Myometrial cell (primary cell): ENCODE measurements at places on chromosomes 3 and 15. TPM values are rescaled to one million over a fixed set of nuclear protein-coding genes. Genes with fewer than 3 reads are reported as not detected.

ANKUB1 gene
- total RNA-seq = not detected in 2 replicates

C2CD4B gene
- total RNA-seq = not detected in 2 replicates

RCN2 gene
- total RNA-seq = 51.3 and 96.2 TPM in 2 replicates

SLC6A20 gene
- total RNA-seq = not detected in 2 replicates

FGF12 gene
- total RNA-seq = under 0.01 TPM in 1 of 2 replicates, not detected in the other

TIPIN gene
- 5.8 and 10.1 TPM in 2 replicates for total RNA-seq

CFAP100 gene
- total RNA-seq = not detected in 2 replicates

INKA1 gene
- 2.5 and 7.5 TPM in 2 replicates for total RNA-seq

GRM2 gene
- not detected in 2 replicates for total RNA-seq

IL17RE gene
- 3.5 and 5.5 TPM in 2 replicates for total RNA-seq

STAC gene
- 0.18 and 1.2 TPM in 2 replicates for total RNA-seq

CCR9 gene
- total RNA-seq = not detected in 2 replicates

FETUB gene
- total RNA-seq = not detected in 2 replicates

SI gene
- not detected in 2 replicates for total RNA-seq

PLCH1 gene
- total RNA-seq = not detected in 2 replicates

RBPMS2 gene
- total RNA-seq = not detected in 2 replicates
